PC-9 (cell line): ENCODE measurements at places on chromosomes 4 and X. TPM values are rescaled to one million over a fixed set of nuclear protein-coding genes. Genes with fewer than 3 reads are reported as not detected.

ADGRG2 gene
- 0.20 and 0.22 TPM in 2 replicates for total RNA-seq

UGDH gene
- 88.6 and 98.5 TPM in 2 replicates for total RNA-seq

MAGEA10 gene
- not detected in 2 replicates for total RNA-seq

GRCh38 chr4:114378305-114378903 lies 220.2 kb upstream of the UGT8 start:
- no peak for DNase-seq

- no peak for DNase-seq
These were observed 18.0 kb upstream of the FAM47E start for GRCh38 chr4:76233529-76233928.

- DNase-seq: no peak
These were observed 609.8 kb downstream of the ZNF674 start for GRCh38 chrX:45935408-45935807.

DNA sequence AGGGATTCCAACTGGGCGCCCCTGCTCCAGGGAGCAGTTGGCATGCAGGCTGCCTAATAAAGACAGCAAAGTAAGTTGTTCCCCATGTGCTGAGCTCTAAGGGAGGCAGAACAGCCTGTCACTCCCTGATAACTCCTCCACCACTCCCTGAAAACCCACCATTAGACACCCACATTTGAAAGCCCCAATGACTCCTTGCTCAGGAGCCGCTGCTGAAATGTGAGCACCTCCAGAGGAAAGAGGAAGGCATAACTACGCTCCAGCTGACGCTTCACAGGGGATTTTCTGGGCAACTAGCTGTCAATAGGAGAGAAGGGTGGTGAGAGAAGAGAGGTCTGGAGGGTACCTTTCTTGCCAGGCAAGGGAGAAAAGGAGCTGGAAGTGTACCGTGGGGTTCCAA lies 62.5 kb downstream of the NPY1R start:
- DNase-seq: no peak

- DNase-seq: no peak
These were observed at the start of gene KLHL34 for GRCh38 chrX:21658152-21658737. Gene KLHL34 (minus strand): TSS chrX:21658330. CDS start chrX:21657788, 542 bp downstream.

DNA sequence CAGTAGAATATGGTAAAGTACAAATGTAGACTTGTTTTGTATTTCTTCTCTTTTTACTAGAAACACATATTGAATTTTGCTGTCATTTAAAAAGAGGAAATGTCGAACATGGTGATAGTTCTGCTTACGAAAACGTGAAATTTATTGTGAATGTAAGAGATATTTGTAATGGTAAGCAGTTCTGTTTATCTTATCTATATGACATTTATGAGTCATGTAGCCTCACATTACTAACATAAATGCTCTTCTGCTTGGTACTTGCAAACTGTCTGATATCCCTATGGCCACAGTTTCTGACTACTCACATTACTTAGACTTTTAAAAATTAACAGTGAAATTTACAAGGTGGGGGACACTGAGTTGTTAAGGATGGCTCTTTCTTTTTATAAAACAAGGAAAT lies 57.9 kb downstream of the PASD1 start:
- DNase-seq: no peak

DNA sequence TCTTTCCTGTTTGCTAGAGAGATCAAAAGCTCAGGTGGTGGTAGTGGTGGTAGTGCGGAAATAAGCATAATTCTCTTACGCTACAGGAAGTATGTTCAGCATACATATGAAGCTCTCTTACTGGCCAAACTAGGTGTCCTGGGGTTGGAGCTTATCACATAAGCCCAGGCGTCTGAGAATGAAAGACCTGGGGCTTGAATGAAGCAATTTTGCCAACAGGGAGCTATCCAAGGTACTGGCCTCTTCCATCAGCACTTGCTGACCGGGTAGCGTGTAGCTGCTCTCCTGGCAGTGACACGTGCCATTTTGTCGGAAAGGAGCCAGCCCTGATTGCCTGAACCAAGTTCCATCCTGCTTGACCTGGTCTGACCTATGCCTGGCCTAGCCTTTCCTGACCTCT lies 65.9 kb upstream of the HPF1 start:
- DNase-seq: peak; percentile 33

GRCh38 chr4:128241019-128241418 lies 46.6 kb downstream of the PGRMC2 start:
- no peak for DNase-seq

DNA sequence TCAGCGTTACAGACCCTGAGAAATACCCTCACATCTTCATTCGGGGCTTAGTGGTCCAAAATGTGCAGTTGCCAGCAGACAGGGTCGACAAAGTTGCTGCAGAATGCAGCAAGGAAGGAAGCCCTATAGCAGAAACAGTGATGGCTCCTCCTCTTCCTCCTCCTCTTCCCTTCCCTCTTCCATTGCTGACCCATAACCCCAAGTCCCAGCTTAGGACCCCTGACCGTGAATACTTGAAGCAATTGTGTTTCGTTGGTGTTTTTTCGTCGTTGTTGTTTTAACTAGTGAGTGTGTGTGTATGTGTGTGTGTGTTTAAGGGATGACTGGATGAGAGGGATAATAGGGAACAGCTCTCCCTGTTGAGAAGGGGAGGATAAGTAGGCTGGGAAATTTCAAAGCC lies 69.5 kb downstream of the SLAIN2 start:
- no peak for DNase-seq
